ENCODE measurements at places on chromosomes 4 and X.

GRCh38 chr4:114187592-114187991 lies 208.1 kb upstream of the ARSJ start:
- DNase-seq = no peak

GRCh38 chr4:168773388-168774195 lies 236.5 kb downstream of the CBR4 start:
- DNase-seq = no peak

DNA sequence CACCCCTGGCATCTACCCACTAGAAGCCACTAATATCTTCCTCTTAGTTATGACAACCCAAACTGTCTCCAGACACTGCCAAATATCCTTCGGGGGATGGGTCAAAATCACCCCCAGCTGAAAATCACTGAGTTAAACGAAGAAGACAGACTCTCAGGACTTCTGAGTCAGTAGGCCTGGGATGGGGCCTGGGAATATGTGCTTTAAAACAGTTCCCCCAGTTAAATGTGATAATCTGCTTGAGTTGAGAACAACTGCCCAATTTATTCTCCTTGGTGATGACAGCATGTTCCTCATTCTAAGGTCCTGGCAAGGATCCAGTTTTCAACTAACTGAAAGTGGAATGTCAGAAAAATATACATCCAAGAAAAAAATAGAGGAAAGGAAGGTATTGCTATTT lies 52.4 kb downstream of the CBLL2 start:
- no peak for DNase-seq

- no peak for DNase-seq
Observed at GRCh38 chr4:42574870-42575430, 82.0 kb downstream of the ATP8A1 start.

DNA sequence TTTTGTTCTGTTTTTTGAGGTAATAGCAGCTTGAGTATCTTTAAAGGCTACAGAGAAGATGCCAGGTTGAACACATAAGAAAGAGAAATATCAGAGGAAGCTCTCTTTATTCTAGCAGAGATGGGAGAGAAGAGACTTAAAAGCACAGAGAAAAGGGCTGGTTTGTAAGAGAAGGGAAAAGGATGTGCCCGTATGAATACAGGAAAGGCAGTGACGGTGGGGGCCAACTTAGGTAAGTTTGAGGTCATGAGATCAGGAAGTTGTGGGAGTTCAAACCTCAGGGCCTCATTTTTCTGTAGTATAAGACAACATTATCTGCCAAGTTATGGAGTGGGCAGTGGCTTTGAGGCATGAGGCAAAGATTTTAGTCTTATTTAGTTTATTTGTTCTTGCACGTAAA lies 121.3 kb upstream of the S100G start:
- no peak for DNase-seq
